AG04449 (cell line): ENCODE measurements at places on chromosomes 16 and 17.

GRCh38 chr16:7332611-7333010, at the start of gene RBFOX1:
RBFOX1 (plus strand) TSS chr16:7332845.
- no peak for DNase-seq

- no peak for DNase-seq
Observed at GRCh38 chr17:17814162-17815061, 22.4 kb downstream of the SREBF1 start.

- no peak for DNase-seq
Observed at GRCh38 chr16:72487283-72487682, 315.3 kb upstream of the PMFBP1 start.

DNA sequence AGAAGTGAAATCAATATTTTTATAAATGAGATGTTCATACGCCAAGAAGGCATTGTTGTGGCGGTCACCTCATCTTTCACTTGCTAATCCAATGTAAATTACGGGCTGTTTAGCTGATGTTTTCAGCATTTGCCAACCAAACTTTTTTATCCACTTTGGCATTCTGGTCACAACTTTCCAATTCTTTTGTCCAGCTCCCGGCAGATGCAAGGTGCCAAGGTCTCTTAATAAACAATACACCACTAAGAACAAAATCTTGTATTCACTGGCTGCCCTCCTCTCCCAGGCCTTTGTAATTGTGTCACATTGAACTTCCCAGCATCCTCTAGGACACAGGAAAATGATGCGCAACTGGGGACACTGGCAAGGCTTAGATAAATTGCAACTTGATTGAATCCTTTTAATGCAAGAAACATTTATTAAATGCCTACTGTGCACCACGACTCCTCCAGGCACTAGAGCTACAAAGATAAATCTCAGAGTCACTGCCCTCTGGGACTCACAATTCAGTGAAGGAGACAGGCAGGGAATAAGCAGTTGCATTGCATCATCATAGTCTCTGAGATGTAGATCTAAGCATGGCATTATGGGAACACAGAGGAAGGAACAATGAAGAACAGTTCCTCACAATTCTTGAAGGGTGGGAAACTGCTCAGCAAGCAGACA, 165.4 kb upstream of the C16orf82 start:
- no peak for DNase-seq

DNA sequence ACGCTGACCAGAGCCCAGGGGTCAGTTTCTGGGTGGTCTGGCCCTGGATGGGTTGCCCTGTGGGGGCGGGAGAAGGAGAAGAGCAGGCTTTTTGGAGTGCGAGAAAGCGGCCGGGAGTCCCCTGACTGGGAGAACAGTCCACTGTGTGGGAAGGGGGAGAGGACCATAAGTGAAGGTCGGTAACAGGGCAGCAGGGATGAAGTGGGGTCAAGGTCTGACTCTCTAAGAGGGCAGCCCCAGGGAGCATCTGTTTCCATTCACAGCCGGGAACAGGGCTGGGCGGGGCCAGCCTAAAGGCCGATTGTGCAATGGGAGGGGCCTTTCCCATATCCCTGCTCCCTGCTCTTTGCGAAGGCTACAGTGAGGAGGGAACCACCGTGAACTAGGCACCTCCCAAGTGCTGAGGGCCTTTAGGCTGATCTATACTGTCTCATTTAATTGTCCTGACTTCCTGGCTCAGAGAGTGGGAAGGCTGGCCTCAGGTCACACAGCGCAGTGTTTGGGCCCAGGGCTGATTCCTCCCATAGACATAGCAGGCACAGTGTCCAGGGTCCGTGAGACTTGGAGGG, 10.4 kb upstream of the WFDC1 start:
- DNase-seq: no peak

- DNase-seq: no peak
Observed at GRCh38 chr17:75843577-75844529, at the start of gene UNC13D. UNC13D (minus strand) TSS chr17:75844404; CDS start chr17:75844337, 67 bp downstream.

DNA sequence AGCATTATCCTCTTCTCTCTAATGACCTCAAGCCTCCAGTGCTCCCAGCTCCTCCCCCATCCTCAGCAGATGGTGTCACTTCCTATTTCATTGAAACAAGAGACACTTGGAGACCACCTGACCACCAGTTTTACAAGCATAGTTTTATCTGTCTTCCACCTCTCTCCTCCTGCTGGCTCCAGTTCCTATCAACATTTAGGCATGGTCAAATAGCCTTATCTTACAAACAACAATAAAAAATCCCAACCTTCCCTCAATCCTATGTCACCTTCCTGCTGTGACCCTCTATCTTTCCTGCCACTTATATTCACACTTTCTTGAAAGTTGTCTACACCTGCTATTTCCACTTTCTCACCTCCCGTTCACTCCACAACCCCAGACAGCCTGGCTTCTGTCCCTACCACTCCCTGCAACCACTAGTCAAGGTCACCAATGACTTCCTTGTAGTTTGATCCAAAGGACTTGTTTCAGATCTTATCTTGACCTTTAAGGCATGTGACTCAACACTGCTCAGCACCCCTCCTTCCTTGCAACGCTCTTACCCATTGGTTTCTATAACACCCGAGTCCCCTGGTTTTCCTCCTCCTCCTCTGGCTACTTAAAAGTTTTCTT, 4.3 kb upstream of the NTN1 start:
- no peak for DNase-seq

DNA sequence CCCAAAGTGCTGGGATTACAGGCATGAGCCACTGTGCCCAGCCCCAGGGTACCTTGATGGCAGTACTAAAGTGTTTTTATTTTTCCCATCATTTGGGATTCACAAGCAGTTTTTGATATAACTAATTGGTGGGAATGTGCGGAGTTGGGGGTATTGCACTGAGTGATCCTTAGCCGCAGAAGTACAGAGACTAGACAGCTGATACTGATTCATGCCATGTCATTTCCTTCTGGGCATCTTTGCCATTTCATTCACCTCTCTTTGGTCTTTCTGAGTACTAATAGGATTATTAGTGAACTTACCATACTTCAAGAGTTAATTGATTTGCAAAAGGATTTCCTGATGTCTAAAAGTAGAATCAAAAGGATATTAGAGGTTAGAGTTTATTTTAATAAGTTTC, 9.7 kb downstream of the NMT1 start:
- no peak for DNase-seq

- DNase-seq: no peak
Observed at GRCh38 chr16:63921737-63922295, 1200.0 kb downstream of the CDH11 start.

GRCh38 chr16:17885659-17886207, 415.0 kb upstream of the XYLT1 start:
- DNase-seq: no peak

DNA sequence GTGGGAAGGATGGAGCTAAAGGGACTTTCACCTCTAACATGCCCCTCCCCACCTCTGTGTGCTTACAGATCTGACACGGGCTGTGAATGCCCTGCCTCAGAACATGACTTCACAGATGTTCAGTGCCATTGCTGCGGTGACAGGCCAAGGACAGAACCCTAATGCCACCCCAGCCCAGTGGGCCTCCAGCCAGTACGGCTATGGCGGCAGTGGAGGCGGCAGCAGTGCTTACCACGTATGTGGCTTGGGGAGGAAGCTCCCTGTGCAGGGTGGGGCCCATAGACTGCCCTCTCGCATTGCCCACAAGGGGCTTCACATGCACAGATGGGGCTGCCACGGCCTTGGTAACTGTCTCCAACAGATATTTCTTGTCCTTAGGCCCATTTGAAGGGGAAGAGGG, 11.4 kb downstream of the PROCA1 start:
- no peak for DNase-seq

DNA sequence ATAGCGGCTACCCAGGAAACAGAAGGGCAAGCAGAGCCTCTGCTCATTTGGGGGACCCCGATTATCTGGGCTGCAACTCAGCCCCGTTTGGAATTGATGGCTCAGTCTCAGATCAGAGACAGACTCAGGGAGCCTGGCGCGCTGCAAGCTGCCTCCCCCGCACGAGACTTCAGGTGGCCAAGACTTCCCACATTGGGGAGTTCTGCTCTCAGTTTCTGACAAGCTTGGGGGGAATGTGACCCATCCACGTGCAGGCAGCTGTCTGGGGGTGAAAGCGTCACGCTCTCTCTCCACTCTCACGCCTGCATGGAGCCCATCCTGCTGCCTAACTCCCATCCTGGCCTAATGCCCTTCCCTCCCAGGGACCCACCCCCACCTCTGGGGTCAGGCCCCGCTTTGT, 157.6 kb upstream of the GSE1 start:
- no peak for DNase-seq

GRCh38 chr16:86899757-86900156, 321.4 kb downstream of the FOXL1 start:
- peak; percentile 24 for DNase-seq

GRCh38 chr17:44687756-44688155, 1.8 kb downstream of the CCDC43 start:
- DNase-seq: no peak

- DNase-seq: peak; percentile 79
Observed at GRCh38 chr17:77235370-77235941, 94.7 kb downstream of the SEC14L1 start.

- DNase-seq: no peak
Observed at GRCh38 chr16:79959226-79959625, 358.7 kb upstream of the MAF start.

DNA sequence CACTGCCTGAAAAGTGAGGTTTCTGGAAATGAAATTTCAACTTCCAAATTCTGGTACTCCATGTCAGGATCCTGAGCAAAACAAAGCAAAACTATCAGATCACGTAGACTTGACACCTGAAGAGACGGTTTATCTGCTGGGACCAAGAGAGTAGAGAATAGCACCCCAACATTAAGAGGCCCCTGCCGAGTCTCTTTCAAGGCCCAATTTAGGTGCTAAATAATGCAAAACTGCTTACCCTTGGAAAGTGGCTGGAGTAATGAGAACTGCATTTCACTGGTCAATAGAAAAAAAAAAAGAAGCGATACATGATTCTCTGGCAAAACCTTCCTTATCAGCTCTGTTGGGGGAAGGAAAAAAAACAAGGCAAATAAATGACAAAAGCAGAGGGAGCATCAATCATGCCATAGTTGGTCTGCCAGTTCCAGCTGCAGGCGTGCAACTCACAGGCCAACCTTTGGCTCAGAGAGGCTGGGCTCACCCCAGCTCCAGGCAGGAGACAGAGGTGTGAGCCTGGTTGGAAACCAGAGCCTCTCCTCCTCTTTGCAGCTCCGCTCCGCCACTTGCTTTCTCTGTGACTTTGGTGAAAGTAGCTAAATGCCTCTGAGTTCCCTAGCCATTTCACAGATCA, 595.2 kb downstream of the TOX3 start:
- DNase-seq: no peak

GRCh38 chr17:1797323-1797722, 32.4 kb downstream of the SMYD4 start:
- no peak for DNase-seq

GRCh38 chr17:39200070-39200879, at the start of gene RPL19:
RPL19 (plus strand) TSS chr17:39200283; CDS start chr17:39200345, 62 bp downstream.
- no peak for DNase-seq
